Left lung (tissue), 14 donors: ENCODE measurements at places on chromosomes 5 and 9. TPM values are rescaled to one million over a fixed set of nuclear protein-coding genes. Genes with fewer than 3 reads are reported as not detected.
A peak's percentile ranks its signal among the peaks of the same experiment; 100 is the strongest.

The CBY3 gene
- total RNA-seq, result not detected

The GDF9 gene
- total RNA-seq, result 0.39 TPM

The SPATA31E1 gene
- not detected for total RNA-seq

The S1PR3 gene
- total RNA-seq, result 6.9 TPM

The HBEGF gene
- total RNA-seq, result 18.1 TPM

The PCDHGB5 gene
- total RNA-seq, result 9.1 TPM

The SEMA4D gene
- 71.9 TPM for total RNA-seq

The NTNG2 gene
- total RNA-seq, result 1.5 TPM

The SLC25A2 gene
- total RNA-seq, result not detected

The NR5A1 gene
- total RNA-seq, result 0.26 TPM

The C5orf58 gene
- total RNA-seq, result not detected

The ZNF367 gene
- total RNA-seq, result 6.1 TPM

GRCh38 chr5:147188200-147189108, 46.4 kb upstream of the STK32A start:
- H3K27me3 ChIP-seq, result no peaks in the 10 kb centered on the region
- H3K4me3 ChIP-seq, result no peak overlapping the region
- no peak for DNase-seq
- no peak overlapping the region for H3K27ac ChIP-seq

DNA sequence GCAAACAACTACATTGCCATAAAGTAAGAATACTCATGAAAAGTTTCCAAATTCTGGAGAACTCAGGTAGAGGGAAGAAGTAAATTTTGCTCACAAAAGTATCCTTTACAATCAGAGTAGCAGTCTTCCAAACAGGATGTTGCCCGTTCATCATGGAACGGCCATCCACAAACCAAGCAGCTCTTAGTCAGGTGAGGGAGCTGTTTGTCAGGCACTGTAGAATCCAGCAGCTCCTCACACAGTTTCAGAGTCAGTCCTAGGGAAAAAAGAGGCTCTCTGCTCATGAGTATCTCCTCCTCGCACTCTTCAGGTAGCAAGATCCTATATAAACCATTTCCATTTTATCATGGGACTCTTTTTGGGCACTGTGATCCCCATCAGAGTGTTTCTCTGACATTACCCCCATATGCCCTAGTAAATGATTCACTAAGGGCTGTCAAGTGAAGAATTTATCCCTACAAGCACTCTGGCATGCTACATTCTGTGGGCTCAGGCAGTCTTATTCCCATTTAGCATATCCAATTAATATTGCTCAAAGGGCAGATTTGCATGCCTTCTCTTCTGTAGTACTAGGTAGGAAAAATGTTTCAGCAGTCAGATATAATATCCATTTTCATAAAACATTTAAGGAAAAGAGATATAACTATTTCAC, 97.9 kb downstream of the WDR41 start:
- H3K4me3 ChIP-seq, result no peak overlapping the region
- no peaks in the 10 kb centered on the region for H3K36me3 ChIP-seq
- H3K27ac ChIP-seq, result no peak overlapping the region
- H3K27me3 ChIP-seq, result no peaks in the 10 kb centered on the region

DNA sequence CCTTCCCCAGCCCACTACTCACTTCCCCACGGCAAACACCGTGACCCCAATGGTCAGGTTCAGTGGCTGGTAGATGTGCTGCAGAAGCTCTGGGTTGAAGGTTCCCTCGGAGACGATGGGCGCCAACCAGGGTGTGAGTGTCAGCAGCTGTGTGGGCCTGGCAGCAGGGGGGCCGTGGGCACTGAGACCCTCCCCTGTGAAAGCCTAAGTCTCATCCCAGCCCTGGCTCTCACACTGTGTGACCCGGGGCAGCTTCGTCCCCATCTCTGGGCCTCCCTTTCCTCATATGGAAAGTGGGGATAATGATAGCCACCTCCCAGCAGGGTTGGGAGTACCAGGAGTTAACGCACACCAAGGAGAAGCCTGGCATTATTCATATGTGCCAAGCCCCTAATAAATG, 8.6 kb downstream of the GBGT1 start:
- peak; percentile 25 for DNase-seq
- no peaks in the 10 kb centered on the region for H3K27me3 ChIP-seq

- no peak overlapping the region for H3K4me3 ChIP-seq
- peaks cover 85% of the 10 kb centered on the region for H3K4me1 ChIP-seq
- H3K27ac ChIP-seq, result no peak overlapping the region
- no peak for DNase-seq
These were observed 3.3 kb downstream of the DOCK8 start for GRCh38 chr9:217950-218349.

DNA sequence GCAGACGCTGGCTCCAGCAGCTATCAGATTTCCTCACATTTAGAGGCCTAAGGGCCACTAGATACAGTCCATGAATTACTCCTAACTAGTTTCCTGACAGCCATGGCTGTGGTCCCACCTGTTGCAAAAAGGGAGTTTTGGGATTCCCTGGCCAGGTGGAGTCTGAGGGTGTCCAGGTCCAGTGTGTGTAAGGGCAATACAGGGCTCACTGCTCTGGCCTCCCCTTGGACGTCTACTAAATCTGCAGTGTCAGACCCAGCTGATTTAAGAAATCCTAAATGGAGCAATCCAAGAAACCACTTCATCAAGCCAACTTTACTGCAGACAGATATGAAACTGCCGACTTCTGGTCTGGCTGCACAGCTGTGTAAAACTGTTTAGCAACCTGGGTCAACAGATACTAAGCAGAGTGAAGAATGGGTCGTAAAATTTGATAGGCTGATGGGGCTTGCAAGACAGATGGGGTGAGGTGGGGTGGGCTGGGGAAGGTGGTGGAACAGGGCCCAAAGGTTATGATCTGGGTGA, 116.4 kb downstream of the GADD45G start:
- no peaks in the 10 kb centered on the region for H3K27me3 ChIP-seq
- H3K4me1 ChIP-seq, result peaks cover 14% of the 10 kb centered on the region
- H3K36me3 ChIP-seq, result no peaks in the 10 kb centered on the region
- DNase-seq, result no peak
- H3K4me3 ChIP-seq, result no peak overlapping the region

GRCh38 chr9:37921168-37921510, 17.2 kb upstream of the SLC25A51 start:
- H3K4me1 ChIP-seq, result peaks cover 5% of the 10 kb centered on the region
- H3K27ac ChIP-seq, result no peak overlapping the region
- peaks cover 6% of the 10 kb centered on the region for H3K36me3 ChIP-seq
- no peak overlapping the region for H3K4me3 ChIP-seq
- no peak for DNase-seq
- no peaks in the 10 kb centered on the region for H3K27me3 ChIP-seq

GRCh38 chr9:106420511-106420944, 442.4 kb upstream of the ZNF462 start:
- DNase-seq, result no peak
- H3K27me3 ChIP-seq, result no peaks in the 10 kb centered on the region
- no peaks in the 10 kb centered on the region for H3K36me3 ChIP-seq
- no peaks in the 10 kb centered on the region for H3K4me1 ChIP-seq
- H3K4me3 ChIP-seq, result no peak overlapping the region

DNA sequence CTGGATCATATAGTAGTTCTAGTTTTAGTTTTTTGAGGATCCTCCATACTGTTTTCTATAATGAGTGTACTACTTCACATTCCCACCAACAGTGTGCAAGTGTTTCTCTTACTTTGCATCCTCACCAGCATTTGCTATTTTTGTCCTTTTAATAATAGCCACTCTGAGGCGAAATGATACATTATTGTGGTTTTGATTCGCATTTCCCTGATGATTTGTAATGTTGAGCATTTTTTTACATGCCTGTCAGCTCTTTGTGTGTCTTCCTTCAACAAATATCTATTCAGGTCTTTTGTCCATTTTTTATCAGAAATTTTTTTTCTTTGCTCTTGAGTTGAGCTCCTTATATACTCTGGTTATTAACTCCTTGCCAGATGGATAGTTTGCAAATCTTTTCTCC, 114.0 kb downstream of the ADAMTSL1 start:
- H3K27me3 ChIP-seq, result no peaks in the 10 kb centered on the region
- no peaks in the 10 kb centered on the region for H3K36me3 ChIP-seq
- no peak for DNase-seq
- H3K4me3 ChIP-seq, result no peak overlapping the region
- H3K27ac ChIP-seq, result no peak overlapping the region

DNA sequence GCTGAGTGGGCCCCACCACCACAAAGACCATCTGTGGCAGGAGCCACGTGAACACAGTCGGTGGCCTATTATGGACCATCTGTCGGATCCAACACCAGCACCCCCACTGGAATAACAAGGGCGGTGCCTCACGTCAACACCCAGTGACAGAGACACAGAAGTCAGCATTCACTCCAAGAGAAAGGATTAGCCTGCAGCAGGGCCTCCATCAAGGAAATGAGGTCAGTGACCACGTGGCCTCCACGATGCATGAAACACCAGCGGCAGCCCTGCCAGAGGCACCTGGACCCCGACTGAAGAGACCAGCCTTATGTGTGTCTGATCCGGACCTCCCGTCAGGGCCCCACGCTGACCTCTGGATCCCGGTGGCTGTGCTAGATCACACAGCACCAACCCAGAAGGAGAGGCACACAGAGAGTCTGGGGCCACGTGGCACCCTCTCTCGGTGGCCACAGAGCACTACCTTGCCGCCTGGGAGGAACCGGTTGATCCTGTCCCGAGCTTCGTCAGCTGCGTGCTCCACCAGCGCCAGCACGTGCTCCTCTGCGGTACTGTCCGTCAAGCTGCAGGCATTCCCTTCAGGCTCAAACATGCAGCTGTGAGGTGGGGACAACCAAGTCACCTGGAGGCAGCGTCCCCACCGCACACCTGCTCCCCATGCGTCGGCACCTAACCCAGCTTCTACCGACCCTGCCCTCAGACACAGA, 9.0 kb downstream of the BRD9 start:
- H3K36me3 ChIP-seq, result peaks cover 3% of the 10 kb centered on the region
- H3K4me3 ChIP-seq, result no peak overlapping the region
- H3K27ac ChIP-seq, result no peak overlapping the region
- H3K27me3 ChIP-seq, result no peaks in the 10 kb centered on the region

- no peak for DNase-seq
- H3K27ac ChIP-seq, result no peak overlapping the region
- no peaks in the 10 kb centered on the region for H3K4me1 ChIP-seq
These were observed 228.2 kb downstream of the SYK start for GRCh38 chr9:91029650-91030361.

DNA sequence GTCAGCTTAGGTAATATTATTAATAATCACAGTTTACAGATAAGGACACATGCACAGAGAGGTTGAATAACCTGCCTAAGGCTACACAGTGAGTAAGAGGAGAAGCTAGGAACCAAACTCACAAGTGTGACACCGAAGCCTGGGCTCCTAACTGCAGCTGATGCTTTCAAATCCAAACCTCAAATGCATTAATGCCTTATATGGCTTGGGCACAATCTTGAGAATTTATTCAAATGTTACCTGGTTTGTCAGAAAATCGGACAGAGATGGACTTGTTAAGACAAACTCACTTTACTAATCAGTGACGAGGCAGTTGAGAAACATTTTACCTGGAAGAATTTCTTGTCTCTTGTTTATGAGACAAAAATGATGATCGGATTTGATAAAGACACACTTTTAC, 54.7 kb downstream of the DAP start:
- no peak for DNase-seq
- H3K4me3 ChIP-seq, result no peak overlapping the region
- H3K27me3 ChIP-seq, result no peaks in the 10 kb centered on the region
- peaks cover 43% of the 10 kb centered on the region for H3K4me1 ChIP-seq
- H3K36me3 ChIP-seq, result peaks cover 4% of the 10 kb centered on the region

- H3K27ac ChIP-seq, result no peak overlapping the region
- no peaks in the 10 kb centered on the region for H3K36me3 ChIP-seq
- no peaks in the 10 kb centered on the region for H3K4me1 ChIP-seq
These were observed 7.7 kb upstream of the SCGB3A1 start for GRCh38 chr5:180598797-180599589.

DNA sequence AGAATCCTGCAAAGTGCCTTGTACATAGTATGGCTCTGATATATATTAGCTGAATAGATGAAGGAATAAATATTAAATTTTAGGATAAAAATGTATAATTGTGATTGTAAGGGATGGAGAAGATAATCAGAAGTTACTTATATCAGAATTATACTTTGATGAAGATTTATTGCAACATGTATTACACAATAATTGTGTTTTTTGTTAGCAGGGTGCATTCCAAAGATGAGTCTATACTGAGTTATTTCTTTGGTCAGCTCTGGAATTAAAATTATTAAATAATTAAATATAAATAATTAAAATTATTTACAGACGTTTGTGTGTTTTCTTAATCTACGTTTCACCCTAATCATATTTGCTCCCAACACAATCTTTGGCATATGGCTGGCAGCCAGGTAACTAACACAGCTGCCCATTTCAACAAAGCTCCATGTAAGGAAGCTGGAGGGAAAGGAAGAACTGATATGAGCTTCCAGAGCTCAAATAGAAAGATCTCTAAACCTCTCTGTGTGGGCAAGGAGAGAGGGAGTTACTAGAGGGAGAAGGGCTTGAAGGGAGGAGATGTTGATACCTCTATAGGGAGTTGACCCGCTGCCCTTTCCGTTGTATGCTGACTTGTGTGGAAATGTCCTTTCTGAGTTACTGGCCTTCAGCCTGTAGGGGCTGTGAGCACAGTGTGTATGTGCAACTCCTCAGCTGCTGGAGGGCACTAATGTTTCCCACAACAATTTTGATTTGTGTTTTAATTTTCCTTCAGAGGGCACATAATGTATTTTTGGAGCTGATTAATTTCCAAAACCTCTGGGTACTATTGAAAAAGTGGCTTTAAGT, 403.4 kb downstream of the MAN2A1 start:
- no peaks in the 10 kb centered on the region for H3K4me1 ChIP-seq
- H3K27ac ChIP-seq, result no peak overlapping the region
- no peaks in the 10 kb centered on the region for H3K36me3 ChIP-seq
- H3K4me3 ChIP-seq, result no peak overlapping the region
- no peaks in the 10 kb centered on the region for H3K27me3 ChIP-seq
- DNase-seq, result no peak

- H3K4me1 ChIP-seq, result no peaks in the 10 kb centered on the region
- no peak overlapping the region for H3K4me3 ChIP-seq
- no peak for DNase-seq
- H3K27ac ChIP-seq, result no peak overlapping the region
- H3K27me3 ChIP-seq, result no peaks in the 10 kb centered on the region
- no peaks in the 10 kb centered on the region for H3K36me3 ChIP-seq
These were observed 567.4 kb downstream of the CCDC171 start for GRCh38 chr9:16120231-16120641.

GRCh38 chr5:109956884-109957283, 267.2 kb downstream of the MAN2A1 start:
- H3K36me3 ChIP-seq, result no peaks in the 10 kb centered on the region
- DNase-seq, result no peak
- no peak overlapping the region for H3K27ac ChIP-seq
- H3K4me1 ChIP-seq, result no peaks in the 10 kb centered on the region

GRCh38 chr9:120741701-120742100, 27.4 kb upstream of the MEGF9 start:
- no peak overlapping the region for H3K27ac ChIP-seq
- no peaks in the 10 kb centered on the region for H3K36me3 ChIP-seq
- no peak for DNase-seq
- no peak overlapping the region for H3K4me3 ChIP-seq

GRCh38 chr9:100472268-100472667, 681 bp upstream of the TMEFF1 start:
- no peaks in the 10 kb centered on the region for H3K36me3 ChIP-seq
- peaks cover 6% of the 10 kb centered on the region for H3K4me1 ChIP-seq
- H3K27me3 ChIP-seq, result no peaks in the 10 kb centered on the region
- no peak overlapping the region for H3K4me3 ChIP-seq
- DNase-seq, result no peak
- no peak overlapping the region for H3K27ac ChIP-seq
